ENCODE measurements at places on chromosomes 3 and 15.

- DNase-seq = no peak
These were observed 182.3 kb upstream of the LINGO1 start for GRCh38 chr15:77815015-77815414.

- DNase-seq = no peak
These were observed 145.3 kb downstream of the DNAJB8 start for GRCh38 chr3:128321418-128321817.

DNA sequence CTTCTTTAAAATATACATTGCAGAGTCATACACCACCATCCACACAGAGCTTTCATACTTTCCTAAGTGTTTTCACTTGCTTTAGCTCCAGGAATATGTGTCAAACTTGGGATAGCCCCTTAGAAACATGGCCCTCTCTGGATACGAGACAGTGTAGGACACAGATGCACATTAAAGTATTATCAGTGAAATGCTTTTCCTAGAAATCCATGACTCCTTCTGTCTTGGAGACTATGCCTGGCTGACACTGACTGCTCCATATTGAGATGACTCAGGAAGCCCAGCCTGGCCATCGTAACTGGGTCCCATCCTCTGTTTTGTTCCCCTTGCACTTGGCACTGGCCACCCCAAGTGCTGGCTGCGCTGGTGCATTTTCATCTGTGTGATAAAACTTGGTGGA is 204.8 kb downstream of the PDZRN3 start:
- DNase-seq = no peak

- no peak for DNase-seq
These were observed 577 bp downstream of the CHD2 start for GRCh38 chr15:92900731-92901071.

- no peak for DNase-seq
These were observed 252.1 kb upstream of the TMCO5A start for GRCh38 chr15:37682304-37682703.

DNA sequence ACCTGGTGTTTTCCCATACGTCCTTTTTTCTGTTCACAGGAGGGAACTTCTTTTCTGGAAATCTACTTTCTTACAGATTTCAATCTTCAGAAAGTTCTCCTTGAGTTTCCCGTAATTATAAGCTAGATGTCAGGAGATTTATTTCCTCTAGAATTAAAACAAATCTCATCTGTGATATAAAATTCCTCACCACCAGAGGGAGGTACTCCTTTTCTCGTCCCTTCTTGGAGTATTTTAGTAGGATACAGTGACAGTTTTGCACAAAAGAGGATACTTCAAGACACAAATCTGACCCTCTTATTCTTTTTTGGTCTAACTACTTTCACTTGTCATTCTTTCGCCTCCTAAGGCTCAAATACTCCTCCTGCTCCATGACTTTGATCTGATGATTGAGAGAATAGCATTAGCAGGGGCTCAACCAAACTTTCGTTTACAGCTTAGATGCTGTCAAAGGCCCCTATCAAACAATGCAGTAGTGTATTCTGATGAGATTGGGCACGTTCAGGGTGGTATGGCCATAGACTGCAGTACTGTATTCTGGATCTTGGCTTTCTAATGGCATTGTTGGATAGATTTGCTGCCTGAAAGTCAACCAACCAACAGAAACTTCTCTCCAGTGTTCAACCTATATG is 38.0 kb downstream of the TMEM41A start:
- DNase-seq = no peak

GRCh38 chr15:62278534-62278933 is 113.4 kb upstream of the C2CD4B start:
- no peak for DNase-seq

- no peak for DNase-seq
These were observed 80.6 kb downstream of the PCOLCE2 start for GRCh38 chr3:142808103-142808917.

- DNase-seq = no peak
These were observed 121.1 kb downstream of the CBLB start for GRCh38 chr3:105747696-105748095.

DNA sequence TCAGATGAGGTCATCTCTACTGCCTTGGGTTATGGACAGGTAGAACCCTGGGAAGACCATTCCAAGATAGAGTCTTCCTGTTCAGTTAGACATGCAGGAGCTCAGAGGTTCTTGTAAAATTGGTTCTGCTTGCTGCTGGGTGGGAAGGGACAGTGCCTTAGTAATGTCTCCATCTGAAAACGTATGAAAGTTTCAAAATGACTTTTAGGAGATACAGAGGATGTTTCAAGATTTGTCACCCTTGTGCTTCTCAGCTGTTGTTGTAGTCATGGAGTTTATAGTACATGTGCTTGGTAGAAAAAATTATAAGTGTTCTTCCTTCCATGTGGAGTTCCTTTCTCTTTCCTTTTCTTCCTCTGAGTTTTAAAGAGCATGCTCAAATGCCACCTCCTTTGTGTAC is 885.2 kb upstream of the CFAP20DC start:
- DNase-seq = peak; percentile 44
